AG04449 (cell line): ENCODE measurements at places on chromosomes 5 and 9.

DNA sequence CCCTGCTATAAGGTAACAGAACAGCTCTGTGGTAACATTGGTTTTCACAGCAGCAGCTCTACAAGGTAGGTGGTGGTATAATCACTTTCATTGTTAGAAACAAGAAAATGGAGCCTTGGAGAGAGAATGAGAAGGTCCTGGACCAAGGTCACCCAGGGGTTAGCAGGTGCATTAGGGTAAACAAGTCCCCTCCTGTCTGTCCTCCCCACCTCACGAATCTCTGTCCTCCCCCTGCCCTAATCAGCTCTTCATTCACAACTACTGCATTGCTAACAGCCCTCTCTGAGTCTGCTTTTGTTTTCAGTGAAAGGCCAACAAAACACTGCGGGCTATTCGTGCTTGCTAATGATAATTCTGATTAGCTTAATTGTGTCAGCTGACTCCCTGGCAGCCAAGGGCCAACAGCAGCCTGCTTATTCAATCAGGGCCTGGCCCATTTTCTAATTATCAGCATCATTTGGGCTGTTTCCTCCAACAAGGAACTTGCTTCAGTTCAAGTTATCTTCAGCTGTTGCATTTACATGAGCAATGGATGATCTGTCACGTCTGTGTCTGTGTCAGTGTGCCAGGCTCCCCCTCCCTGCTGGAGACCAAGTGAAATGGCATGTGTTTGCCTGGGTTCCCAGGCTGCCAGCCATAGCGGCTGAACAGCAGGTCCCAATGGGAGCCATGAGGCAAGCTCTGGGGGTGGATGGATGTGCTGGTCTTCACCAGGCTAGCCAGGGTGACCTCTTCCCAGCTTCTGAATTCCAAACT is 56.7 kb upstream of the EQTN start:
- no peak for DNase-seq

GRCh38 chr9:134492721-134493460 is 148.7 kb upstream of the COL5A1 start:
- DNase-seq, result no peak

DNA sequence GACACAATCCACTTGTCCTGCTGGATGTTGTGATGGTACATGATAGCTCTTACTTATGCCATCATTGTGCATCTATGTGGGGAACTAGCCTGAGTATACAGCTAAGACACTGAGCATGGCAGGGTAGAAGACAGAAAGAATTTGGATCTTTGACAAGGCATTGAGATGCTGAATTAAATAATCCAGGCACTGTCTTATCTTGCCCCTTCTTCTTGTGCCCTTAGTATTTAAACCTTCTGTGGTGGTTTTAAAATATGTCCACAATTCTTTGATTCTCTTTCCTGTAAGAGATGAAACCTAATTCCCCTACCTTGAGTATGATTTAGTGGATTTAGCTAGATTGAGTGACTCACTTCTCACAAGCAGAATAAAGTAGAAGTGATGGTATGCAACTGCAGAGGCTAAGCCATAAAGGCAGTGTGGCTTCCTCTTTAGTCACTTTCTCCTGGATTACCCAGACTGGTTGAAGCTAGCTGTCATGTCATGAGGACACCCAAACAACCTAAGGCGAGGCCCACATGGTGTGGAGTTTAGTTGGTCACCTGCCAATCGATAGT is 174.0 kb upstream of the NREP start:
- no peak for DNase-seq

GRCh38 chr5:103031607-103032006 is 88.3 kb downstream of the GIN1 start:
- DNase-seq, result no peak

DNA sequence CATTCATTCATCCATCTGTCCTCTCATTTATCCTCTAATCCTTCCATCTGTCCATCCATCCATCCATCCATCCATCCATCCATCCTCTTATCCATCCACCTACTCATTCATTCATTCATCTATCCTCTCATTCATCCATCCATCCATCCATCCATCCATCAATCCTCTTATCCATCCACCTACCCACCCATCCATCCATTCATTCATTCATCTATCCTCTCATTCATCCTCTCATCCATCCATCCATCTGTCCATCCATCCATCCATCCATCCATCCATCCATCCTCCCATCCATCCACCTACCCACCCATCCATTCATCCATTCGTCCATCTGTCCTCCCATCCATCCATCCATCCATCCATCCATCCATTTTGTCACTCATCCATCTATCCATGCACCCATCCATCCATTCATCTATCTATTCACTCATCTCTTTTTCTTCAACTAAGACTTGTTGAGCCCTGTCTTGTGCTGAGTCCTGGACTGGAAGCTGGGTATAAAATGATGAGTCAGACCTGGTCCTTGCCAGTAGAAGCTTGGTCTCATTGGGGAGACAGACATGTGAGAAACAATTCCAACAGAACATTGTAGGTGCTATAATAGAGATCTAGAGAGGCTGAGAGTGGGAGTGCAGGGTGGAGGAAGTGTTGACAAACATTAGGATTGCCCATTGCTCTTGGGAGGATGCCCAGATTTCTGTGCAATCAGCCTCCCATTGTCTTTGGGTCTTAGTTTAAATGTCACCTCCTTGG is 55.0 kb upstream of the IER5L start:
- DNase-seq, result no peak

DNA sequence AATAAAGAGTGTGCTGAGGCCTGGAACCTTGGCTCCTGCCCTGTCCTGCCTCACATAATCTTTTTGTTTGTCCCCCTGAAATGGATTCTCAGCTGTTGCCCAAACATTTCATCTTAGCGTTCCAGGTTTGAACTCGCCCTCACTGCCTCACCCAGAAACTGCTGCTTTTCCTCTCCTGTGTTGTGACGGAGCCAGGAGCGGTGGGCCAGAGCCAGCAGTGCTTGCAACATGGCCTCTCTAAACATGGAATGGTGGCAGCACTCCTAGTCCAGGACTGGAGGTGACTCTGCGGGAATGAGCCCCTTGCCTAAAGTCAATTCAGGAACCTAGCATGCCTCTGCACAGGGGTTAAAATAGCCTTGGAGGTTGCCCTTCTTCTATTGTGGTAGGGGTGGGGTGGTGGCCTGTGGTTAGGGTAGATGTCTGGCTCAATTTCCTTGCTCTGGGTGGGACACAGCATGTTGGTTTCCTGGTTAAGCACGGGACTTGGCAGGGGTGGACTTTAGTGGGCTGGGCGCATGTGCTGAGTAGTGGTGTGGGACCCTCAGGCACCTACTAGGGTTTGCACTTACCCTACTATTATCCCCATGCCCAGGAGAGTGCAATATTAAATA is 101.6 kb downstream of the SLC25A46 start:
- DNase-seq, result no peak
